CD4-positive, alpha-beta T cell treated with Interleukin-2 at 100 ng/mL for 4 hours (primary cell): ENCODE measurements at places on chromosomes 6 and 20.

- no peak for DNase-seq
Observed at GRCh38 chr20:63264519-63264918, 8.1 kb upstream of the ARFGAP1 start.

- DNase-seq, result no peak
Observed at GRCh38 chr20:8693709-8694108, 375.2 kb upstream of the PLCB4 start.

GRCh38 chr6:116397914-116398313 lies 27.2 kb downstream of the DSE start:
- DNase-seq, result no peak

DNA sequence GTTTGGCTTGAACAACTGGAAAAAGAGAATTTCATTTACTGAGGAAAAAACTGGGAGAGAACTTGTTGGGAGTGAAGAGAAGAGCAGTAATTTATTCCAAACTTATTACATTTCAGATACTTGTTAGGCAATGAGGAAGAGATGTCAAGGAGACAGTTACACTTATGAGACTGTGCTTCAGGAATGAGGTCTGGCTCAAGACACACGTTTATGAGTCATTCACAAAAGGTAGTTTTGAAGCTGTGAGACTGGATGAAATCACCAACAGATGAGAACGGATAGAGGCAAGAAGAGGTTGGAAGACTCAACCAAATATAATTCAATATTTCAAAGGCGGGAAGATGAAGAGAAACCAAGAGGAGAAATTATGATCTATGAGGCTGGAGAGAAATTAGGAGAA lies 70.6 kb upstream of the DEFB112 start:
- DNase-seq, result no peak

- DNase-seq, result no peak
Observed at GRCh38 chr6:2183246-2183645, 62.2 kb downstream of the GMDS start.

GRCh38 chr20:35618263-35619131 lies 2.9 kb downstream of the SPAG4 start:
- no peak for DNase-seq

DNA sequence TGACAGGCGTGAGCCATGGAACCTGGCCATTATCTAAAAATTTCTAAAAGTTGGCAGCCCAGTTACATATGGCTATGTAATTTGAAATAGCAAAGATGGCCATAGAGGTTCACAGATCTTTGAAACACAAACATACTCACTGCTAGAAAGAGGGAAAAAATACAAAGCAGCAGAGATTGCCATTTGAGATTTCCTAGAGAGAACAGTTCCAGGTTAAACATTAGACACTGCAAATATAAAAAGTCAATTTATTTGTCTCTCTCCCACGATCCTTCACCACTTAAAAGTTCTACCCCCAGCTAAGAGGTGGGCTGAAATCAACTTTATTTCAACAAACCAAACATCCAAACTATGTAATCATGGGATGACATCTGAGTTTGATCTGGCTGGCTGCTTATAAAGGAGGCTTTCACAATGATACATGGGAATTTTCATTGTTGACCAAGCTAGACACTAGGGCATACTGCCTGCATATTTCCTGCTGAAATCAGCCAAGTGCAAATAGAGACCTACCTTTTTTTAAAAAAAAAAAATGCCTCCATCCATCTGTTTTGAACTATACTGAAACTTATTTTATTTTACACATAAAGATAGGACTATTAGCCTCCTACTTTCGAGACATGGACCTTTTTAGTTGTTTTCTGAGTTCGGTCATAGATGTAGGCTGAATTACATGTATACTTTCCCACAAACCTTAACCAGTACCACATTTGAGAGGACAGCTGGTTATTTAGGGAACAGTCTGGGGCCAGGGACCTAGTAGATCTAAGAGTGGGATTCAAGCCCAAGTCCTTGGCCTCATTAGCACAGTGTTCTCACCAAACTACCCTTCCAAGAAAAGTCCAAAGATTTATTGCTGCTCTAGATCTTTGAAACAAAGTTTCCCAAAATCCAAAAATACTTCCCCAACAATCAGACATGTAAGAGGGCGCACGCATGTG lies 16.6 kb downstream of the DCDC2 start:
- no peak for DNase-seq

DNA sequence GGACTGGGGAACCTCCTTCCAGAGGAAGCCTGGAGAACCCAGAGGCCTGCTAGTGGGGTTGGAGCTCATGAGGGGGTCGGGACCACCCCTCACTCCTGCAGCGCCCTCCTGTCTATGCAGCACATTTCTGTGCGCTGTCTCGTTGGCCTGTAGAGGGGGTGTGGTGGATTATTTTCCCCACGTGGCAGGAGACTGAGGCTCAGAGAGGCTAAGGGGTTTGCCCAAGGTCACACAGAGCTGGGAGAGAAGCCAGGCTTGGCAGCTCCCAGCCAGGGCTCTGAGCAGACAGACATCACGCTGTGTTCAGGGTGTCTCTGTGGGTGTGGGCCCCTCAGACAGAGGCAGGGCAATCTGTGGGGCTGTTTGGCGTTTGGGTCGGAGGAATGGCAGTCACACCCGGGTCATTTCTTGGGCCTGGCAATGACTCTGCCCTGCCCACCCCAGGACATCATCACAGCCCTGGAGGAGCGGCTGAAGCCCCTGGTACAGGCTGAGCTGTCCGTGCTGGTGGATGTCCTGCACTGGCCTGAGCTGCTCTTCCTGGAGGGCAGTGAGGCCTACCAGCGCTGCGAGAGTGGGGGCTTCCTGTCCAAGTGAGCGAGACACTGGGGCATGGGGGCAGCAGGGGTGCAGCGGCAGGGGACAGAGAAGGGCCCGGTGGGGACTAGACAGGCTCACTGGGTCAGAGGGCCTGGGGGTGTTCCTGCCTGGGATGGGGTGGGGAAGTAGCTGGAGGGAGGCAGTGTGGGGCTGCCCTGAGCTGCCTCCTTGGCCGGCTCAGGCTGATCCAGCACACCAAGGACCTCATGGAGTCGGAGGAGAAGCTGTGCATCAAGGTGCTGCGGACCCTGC lies 27.7 kb downstream of the UQCC2 start:
- DNase-seq, result no peak

GRCh38 chr6:169289619-169290339 lies 36.1 kb upstream of the THBS2 start:
- no peak for DNase-seq

DNA sequence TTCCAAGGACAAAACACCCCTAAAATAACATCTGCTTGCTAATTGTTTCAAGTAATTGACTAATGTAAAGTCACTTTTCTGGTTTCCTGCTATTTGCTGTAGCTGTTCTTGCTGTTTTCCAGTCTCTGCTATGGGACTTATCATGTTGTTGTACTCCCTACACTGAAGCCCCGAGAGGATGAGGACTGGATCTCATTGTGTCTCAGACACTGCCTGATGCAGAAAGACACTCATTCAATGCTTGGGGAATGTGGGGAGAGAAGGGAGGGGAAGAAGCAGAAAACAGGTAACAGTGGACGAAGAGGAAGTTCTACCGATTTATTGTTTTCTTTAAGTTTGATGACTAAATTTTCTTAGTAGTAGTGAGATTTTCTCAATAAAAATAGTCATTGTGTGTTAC lies 79.8 kb downstream of the DOK5 start:
- DNase-seq, result no peak

DNA sequence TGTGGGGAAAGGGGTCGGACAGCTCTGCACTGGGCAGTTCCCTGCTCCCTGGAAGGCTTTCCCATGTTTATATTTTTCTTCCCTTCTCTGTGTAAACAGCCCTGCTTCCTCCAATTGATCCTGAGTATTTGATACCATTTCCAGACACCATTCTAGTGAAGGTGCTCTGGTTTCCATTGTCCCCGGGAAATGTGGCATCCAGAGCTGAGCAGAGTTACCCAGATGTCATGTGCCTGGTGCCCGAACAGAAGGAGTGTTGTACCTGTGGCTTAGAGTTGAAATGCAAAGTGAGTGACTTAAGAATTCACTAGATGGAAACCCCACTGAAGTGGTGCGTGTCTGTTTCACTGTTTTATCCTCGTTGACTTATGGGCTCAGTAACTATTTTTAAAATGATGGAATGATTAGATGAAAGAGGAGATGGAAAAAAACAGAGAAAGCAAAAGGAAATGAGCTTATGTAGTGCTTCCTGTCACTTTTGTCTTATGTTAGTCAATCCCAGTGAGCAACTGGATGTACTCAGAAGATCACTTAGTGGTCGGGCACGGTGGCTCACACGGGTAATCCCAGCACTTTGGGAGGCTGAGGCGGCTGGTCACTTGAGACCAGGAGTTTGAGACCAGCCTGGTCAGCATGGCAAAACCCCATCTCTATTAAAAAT lies 83.8 kb downstream of the SASH1 start:
- no peak for DNase-seq

DNA sequence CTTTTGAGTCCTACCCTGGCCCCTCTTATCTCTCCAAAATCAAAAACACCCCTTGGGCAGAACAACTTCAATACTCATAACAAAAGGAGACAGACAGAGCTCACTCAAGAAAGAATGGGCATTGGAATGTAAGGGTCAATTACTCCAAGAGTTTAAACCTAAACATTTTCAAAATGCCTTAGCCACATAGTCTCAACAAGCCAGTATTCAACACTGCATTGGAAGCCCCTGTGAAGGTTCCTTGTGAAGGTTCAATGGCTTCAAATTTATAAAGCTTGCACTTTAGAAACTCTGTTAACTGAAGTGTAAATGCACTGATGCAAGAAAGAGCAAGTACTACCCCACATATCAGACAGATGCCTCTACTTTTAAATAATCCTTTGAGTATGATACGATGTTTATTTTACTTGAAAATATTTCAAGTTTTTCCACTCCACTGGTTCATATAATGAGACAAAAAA lies 139.1 kb upstream of the LAMP5 start:
- no peak for DNase-seq

GRCh38 chr6:21653905-21654304 lies 60.4 kb downstream of the SOX4 start:
- DNase-seq, result no peak
